ENCODE measurements at places on chromosomes 11 and 22. TPM values are rescaled to one million over a fixed set of nuclear protein-coding genes. Genes with fewer than 3 reads are reported as not detected.

Gene MRGPRX3
- total RNA-seq = not detected

Gene PIWIL4
- 1.8 TPM for total RNA-seq

Gene MMP13
- total RNA-seq = not detected

Gene OR6X1
- total RNA-seq = not detected

Gene MMP3
- total RNA-seq = not detected

Gene BCO2
- 67.8 TPM for total RNA-seq

Gene MFNG
- total RNA-seq = 5.3 TPM

Gene CCDC188
- total RNA-seq = 0.67 TPM

Gene NRGN
- total RNA-seq = 6.4 TPM

DNA sequence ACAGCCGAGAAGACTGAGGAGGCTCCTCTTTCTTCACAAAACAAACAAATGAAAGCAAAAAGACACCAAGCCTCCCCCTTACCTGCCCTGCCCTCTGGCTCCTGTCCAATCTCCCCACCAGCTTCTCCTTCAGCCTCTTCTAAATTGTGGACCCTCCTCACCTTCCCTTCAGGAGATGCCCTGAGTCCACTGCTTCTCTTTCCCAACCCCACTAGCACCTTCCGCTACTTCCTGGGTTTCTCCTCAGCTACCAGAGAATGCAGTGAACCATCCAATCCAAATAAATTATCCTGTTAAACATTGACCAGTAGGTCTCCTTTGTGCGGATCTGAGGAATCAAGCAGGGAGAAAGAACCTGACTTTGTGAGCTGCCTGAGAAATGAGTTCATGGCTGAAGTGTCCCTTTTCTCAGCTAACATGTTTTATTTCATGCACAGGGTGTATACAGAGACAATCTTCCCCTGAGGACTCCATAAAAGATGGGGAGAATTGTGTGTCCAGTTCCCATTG is 63.2 kb upstream of the VPREB1 start:
- DNase-seq = no peak

DNA sequence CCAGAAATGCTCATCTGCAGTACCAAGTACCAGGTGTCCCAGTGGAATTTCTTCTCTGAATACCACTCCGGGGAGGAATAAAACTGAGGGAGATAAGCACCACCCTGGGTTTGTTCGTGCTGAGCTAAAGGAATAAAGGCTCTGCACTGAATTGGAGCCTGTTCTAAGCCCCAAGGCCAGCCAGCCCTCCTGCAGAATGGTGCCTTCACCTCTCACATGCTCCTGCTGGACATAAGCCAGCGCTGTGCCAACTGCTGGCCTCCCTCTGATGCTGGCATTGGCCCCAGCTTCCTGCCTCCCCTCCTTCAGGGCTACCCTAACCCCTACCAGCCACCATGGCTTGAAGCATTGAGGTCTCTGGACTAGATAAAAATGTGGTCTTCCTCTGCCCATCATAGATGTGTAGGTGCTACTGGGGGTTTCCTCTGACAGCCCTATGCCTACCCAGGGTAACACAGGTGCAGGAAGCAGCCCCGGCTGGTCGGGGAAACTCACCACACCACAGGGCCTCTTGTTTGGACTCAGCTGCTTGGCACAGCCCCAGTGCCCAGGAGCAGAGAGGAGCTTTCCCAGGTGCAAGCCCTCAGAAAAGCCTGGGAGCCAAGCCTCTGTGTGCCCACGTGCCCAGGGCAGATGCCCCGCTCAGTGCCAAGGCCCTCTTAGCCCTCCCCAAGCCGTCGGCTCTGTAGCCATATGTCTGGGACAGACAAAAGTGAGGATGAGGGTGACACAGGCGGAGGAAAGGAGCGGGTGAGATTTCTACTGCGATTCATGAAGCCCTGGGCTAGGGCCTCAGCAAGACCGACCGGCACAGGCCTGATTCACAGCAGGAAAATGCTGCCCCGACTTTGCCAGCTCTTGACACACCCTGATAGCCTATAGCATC is 34.1 kb upstream of the JAM3 start:
- DNase-seq = no peak

DNA sequence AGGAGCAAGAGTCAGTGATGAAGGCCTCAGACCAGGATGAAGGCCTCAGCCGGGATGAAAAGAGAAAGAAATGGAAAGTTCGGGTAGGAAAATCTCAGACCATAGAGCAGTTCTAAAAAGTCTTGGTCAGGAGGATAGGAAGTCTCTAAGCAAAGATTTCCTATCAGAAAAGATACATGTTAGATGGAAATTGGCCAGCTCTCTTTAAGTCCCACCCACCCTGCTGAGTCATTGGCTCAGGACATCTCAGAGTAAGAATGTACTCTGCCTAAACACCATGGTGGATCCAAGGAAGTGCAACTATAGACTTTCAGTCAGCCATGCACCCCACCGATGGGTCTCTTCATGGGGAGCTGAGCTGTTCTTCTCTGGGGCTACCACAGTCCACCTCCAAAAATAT is 4.4 kb downstream of the OR8B3 start:
- DNase-seq = no peak

DNA sequence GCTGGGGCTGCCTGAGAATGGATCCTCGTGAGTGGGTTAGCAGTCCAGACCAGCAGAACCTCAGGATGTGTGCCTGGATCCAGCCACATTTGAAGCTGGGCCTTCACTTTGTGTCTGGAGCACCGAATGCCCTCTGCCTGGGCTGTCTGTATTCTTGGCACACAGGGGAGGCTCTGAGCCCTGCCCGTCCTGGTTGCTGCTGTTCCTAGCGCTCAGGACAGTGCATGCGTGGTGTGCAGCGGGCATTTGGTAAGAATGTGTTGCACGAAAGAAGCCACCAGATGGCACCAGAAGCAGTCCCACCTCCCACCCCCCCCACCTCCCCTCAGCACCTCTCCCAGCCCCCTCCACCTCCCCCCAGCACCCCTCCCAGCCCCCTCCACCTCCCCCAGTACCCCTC is 4.1 kb upstream of the MAPK11 start:
- DNase-seq = no peak

DNA sequence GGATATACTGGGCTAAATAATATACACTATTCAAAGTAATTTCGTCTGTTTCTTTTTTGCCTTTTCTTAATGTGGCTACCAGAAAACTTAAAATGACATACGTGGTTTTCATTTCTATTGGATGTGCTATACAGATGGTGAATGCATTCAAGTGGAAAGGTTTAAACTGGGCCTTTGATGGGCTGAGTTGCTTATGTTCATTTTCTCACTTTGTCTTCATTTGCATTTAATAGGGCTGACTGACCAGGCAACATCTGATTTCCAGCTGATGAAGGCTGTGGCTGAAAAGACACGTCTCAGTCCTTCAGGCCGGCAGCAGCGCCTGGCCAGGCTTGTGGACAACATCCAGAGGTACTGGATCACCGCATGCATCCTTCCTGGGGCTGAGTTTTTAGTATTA is 27.9 kb downstream of the PIWIL4 start:
- no peak for DNase-seq

GRCh38 chr22:40965936-40966725 is 15.0 kb downstream of the RBX1 start:
- DNase-seq = no peak

DNA sequence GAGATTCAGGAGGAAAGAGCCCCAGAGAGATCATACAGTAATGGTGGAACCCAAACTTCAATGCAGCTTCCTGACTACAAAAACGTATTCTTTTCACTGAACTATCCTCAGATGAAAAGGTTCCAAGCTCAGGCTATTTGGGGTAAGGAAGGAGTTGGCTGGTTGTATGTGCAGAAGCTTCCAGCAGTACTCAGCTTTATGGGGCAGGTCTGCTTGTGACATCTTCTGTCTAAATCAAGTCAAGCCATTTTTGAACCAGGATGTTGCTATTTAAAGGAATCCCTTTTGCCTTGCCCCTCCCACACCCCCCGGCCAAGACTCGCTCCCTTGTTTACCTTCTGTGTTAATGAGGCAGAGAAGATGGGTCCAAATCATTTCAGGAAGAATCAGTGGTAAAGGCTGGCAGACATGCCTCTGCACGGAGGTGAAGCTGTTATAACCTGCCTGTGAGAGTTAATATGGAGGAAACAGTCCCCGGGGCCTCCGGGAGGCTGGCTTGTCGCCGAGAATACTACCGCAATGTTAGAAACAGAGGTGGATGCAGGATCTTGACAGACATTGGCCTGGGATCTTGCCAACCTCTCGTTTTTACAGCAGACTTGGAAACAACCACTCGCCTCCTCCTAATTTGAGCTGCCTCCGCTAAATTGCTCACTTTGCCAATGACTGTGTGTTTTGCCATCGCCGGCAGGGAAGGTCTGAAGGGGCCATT is 45.4 kb downstream of the TIMP3 start:
- no peak for DNase-seq

- DNase-seq = no peak
These were observed 79.8 kb downstream of the GRIA4 start for GRCh38 chr11:105689631-105690030.

- DNase-seq = no peak
These were observed 459.1 kb downstream of the MIAT start for GRCh38 chr22:27116312-27117086.

DNA sequence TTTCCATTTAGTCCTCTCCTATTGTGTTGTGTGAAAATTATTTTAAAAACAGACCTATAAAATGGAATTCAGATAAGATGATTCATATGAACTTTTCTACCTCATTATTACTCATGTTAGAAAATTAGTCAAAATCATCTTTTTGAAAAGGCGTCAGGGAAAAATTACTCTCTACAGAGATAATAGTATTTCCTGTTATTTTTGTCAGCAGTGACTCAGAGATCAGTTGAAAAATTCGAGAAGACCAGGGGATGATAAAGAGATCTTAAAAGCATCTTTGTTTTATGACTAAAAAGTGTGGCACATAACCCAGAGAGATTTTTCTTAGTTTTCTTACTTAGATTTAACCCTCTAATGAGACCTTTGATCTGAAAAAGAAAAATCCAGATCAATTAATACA is 157.9 kb upstream of the CARD18 start:
- DNase-seq = no peak

DNA sequence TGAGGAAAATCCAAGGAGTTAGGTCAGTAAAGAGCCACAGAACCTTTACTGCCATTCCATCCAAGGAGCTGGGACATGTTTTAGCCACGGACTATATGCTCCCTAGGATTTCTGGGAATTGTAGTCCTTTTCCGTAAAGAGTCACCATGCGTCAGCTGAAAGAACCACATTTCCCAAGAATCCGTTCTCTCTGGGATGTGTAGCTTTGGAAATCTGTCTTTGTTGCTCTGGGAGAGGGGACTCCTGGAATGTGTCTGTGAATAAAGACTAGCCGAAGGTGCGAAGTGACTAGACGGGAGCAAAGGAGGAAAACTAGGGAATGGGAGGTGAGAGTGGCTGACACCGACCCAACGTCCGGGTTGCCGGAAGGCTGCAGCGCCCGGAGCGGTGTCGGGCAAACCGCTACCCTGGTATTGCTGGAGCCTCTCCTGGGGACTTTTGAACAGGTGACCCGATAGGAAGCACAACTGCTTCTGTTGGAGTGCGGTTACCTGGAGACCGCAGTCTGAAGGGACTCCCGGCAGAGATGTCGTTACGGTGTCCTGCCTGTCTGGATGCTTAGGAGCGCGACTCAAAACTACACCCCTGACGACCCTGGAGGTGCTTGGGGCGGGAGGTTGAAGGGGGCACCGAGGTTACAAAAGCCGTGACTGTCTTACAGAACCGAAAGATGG is at the start of gene IFTAP:
TSS of gene IFTAP (plus strand) at position 187 of the 674 bp plus-strand sequence. CDS start 15,602 bp downstream, outside the sequence.
- DNase-seq = peak; percentile 76

DNA sequence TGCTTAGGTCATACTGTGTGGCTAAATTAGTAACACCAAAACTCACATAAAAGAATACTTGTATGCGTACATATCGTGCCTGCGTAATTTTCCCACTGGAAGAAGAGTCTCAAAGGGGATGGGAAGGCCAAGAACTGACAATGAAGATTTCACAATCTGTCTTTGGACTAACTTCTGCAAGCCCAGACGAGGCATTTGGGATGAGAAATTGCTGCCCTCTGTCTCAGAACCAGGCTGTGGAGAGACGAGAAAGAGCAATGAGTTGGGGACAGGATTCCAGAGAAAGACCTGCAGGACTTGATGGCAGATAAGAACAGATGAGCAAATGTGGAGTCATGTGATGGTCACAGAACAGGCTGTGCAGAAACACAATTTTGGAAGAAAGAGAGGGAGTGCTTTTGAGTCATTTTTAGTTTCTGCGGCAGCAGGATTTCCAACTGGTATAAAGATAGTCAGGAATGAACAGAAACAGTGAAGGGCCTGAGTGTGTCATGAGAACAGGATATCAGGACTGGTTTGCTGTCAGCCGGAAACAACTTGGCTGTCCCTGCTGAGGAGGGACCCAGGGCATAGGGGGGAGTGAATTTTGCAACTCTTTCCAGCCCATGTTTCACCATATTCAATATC is 82.7 kb upstream of the CTSC start:
- no peak for DNase-seq

- no peak for DNase-seq
These were observed 19.3 kb downstream of the KRTAP5-5 start for GRCh38 chr11:1648653-1649420.

DNA sequence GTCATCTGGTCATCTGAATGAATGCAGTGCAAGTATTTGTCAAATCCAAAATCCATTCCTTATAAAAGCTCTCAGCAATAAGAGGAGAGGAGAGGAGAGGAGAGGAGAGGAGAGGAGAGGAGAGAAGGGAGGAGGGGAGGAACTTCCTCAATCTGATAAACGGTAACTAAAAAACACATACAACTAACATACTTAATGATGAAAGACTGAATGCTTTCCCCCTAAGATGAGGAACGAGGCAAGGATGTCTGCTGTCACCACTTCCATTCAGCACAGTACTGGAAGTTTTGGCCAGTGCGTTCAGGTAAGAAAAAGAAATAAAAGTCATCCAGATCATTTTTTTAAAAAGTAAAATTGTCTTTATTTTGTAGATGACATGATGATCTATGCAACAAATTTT is 80.4 kb downstream of the CD82 start:
- DNase-seq = no peak

- DNase-seq = no peak
These were observed 72.4 kb downstream of the ZNRF3 start for GRCh38 chr22:28955817-28956216.

DNA sequence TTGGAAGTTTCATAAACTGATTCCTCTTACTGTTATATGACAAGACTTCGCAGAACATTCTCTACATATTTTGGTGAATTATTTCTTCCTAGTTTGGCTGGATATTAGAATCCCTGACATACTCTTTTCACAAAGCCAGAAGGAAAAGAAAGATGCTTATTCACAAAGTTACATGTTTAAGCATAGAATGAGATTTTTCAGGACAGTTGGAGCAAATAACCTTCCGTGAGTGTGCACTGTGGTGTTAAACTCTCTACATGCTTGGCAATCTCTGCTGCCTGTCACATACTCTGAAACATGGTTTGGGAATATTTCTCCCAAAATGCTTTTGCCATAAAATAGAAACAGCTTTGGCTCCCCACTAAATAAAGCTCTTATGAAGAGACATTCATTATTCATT is 230.0 kb upstream of the MTNR1B start:
- DNase-seq = no peak

DNA sequence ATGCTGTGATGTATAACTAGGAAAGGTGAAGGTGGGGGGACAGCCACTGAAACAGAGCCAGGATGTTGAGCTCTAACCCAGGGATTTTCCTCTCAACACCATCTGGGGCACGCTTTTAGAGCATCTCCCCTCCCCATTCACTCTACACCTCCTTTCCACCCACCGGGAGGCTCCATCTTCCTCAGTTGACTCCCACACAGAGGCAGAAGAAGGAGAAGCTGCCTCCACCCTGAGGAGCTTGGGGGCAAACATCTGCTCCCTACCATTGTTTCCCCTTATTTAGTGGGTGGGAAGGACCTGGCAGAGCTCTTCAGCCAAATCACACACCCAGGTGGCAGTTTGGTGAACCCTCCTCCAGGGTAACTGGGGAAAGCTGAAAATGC is 50.0 kb upstream of the ADA2 start:
- no peak for DNase-seq

- DNase-seq = no peak
These were observed 1.7 kb upstream of the CAVIN3 start for GRCh38 chr11:6321961-6322362.

GRCh38 chr11:99418927-99419720 is 398.4 kb downstream of the CNTN5 start:
- no peak for DNase-seq
